Epithelial cell of prostate (primary cell): ENCODE measurements at places on chromosomes 3 and 15.

DNA sequence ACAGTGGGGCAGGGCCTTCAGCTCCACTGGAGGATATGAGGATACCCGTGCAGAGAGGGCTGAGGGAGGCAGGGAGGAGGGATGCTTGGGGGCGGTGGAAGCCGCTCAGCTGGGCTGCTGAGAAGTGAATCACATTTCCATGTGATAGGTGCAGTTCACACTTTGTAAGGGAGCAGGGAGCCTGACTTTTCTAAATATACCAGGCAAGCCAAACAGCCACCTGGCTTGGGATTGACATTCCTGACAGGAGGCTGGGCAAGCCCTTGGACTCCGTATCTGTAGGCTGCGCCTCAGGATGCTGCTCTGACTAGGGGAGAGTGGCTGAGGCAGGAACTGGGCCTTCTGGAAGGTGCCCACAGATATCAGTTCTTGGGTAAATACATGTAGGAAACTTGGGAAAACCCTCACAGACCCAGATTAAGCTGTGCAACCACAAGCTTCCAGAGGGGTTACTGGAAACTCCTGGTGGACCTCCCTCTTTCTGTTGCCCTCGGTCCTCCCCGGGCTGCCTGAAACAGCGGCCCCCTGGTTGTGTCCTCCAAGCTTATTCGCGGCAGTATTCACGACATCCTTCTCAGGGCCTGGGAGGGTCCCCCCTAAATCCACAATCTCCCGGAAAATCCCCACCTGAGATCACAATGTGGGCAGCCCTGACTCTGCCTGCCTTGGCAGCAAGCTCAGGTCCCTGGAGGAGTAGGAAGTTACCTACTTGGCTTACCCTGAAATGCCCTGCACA lies 33.0 kb upstream of the ADCY5 start:
- no peak for DNase-seq

DNA sequence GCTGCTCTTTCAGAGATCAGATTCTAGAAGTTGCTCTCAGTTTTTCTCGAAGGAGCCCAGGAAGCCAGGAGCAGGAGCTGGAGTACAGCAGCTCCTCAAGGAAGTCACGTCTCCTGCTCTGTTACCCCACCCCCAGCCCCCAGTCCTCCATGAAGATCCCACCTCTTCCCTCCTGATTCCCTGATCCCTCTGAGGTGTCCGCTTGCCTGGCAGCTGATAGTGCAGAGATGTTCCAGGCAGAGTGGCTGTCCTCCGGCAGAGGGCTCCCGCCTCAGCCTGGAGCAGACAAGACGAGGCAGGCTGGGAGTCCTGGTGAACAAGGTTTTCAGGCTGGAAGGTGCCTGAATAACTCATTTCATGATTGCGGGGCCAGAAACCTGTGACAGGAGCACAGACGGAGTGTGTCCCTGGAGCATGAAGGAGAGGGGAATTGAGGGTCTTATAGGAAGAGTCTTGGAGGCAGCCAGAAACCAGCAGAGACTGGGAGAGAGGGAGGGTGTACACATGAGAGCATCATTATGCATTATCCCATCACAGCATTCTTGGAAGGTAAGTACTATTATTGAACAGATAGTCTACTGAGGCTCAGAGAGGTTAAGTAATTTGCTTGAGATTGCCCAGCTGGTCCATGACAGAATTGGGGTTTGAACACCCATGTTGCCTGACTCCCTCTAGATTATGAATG lies 1.2 kb downstream of the HRH1 start:
- DNase-seq, result peak; percentile 33

DNA sequence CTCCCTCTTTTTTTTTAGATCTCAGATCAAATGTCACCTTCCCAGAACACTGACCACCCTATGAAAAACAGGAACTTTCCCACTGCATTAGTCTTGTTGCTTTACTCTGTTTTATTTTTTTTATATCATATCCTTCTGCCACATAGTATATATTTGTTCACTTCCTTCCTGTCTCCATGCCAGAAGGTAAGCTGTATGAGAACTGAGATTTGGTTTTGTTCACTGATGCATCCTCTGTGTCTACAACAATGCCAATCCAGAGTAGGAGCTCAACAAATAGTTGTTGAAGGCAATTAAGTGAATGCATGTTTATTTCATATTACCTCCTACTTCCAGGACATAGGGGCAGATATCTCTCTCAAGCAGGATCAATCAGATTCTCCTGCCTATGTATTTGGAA lies 114.4 kb downstream of the TPRG1 start:
- no peak for DNase-seq

GRCh38 chr15:69154684-69155083 lies 5.8 kb upstream of the GLCE start:
- DNase-seq, result no peak

DNA sequence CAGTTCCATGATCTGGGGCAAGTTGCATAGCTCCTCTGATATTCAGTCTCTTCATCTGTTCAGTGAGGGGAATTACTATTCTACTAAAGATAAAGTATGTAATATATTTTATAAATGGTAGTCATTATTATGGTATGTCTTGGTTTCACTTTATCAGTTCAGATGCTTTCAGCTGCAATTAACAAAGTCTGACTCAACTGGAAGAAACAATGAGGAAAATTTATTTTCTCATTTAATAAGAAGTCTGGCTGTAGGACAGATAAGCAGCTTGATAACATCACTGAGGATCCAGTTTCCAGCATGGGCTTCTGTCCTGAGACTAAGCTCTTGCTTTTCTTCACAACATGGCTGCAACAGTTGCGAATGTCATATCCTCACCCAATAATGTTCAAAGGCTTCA lies 354.3 kb upstream of the TRIM42 start:
- DNase-seq, result no peak

DNA sequence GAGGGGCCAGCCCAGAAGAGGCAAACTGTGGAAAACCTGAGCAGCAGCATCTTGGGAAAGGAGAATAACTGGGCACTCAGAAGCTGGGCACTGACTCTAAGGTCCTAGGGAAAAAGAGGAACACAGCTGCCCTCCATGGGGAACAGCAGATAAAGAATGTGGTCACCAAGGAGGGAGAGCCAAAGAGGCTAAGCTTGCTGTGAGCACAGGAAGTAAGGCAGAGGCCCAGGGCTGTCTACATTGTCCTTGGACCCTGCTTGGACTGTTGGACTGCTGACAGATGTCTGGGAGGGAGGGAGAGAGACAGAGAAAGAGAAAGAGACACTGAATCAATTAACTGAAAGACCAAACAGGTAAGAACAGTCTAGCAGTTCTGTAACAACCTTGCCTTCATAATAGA lies 4.5 kb upstream of the MNS1 start:
- no peak for DNase-seq

- no peak for DNase-seq
Measured at GRCh38 chr15:82040862-82041261, 5.0 kb downstream of the MEX3B start.

- no peak for DNase-seq
Measured at GRCh38 chr3:47715928-47716327, 65.8 kb downstream of the SMARCC1 start.

DNA sequence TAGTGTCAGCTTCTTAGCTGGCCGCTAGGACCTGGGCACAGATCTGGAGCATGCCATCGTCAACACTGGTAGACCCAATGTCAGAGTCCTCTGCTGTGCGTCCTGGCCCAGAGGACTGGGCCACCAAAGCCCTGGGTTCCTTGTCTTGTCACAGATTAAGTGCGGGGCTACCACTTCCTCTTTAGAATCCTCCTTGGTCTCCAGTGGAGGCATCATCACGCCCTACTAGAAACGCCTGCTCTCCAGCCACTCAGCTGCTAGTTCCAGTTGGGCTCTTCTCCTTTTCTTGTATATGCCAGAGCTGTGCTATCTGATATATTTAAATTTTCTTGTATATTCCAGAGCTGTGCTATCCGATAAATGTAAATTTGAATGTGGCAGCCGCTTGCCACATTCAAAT lies 11.2 kb downstream of the PPCDC start:
- no peak for DNase-seq
